ACHN (cell line): ENCODE measurements at places on chromosomes 6 and 20.

- no peak for DNase-seq
Measured at GRCh38 chr20:4813076-4813862, 91.6 kb downstream of the PRND start.

DNA sequence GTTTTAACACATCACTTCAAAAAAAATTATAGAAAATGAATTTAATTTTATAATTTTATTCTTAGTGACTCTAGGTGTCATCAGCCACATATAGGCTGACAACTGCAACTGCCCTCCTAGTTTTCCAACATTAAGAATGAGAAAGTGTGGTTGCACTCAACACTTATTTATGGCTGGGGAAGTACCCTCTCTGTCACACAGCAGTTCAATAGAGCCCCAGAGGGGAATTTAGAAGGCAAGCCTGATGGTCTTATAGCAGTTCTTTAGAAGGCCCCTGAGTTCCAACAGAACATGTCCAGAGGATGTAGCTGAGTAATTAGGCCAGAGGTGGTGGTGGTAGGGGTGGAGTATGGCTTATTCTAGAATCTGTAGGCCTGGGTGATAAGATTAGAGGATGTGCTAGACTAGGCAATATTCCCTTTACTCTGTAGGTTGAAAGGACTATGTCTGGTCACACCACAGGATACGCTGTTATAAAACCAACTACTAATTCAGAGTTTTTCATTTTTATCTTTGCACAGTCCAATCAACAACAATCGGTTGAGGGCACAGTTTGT, 226.5 kb upstream of the CITED2 start:
- no peak for DNase-seq

GRCh38 chr20:19185083-19185482, 27.4 kb upstream of the SLC24A3 start:
- no peak for DNase-seq

DNA sequence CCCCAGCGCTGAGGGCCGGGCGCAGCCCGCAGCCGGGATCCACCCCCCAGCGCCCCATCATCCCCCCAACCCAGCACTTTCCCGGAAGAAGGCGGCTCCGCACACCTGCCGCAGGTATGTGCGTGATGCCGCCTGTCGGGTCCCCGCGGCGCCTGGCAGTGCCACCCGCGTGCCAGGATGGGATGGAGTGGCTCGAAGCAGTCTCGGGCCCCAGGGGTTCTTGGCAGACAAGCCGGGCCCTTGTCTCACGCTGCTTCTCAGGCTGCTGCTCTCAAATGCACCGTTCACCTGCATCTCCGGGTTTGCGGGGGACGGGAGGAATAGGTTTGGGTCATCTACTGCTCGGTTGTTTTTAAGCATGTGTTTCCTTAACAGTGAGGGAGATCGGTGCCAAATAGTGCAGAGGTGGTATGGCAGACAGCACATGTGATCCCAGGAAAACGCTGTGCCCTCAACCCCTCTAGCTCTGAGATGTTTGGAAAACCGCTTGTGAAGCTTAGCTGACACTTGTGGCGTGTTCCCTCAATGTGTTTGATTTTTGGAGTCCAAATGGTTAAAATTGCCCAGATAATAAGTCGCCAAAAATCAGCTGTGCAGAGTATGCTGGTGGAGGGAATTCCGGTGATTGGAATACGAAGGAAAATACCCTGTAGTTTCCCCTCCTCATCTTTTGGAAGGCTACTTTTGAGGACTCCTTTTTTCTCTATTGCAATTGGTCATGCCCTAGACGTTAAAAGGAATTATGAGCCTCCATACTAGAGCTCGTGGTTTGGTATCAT, 926 bp downstream of the MYLIP start:
- DNase-seq, result peak; percentile 30

GRCh38 chr6:3776881-3777507, 25.5 kb upstream of the PXDC1 start:
- DNase-seq, result no peak

DNA sequence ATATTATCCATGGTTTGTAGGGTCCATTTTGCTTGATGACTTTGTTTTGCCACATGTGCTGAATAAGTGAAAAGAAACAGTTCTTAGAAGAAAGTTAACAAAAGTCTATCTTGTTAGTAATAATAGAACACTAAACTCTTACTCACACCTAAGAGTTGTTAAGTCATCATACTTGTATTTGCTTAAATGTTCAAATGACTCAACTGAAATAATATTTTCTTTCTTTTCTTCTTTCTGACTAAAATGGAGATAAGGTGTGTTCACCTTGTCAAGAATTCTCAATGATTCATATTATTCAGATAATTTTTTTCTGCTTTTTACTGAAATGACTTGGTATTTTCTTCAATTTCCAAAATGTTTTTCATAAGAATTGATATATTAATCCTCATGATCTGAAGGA, 327.2 kb downstream of the HTR1B start:
- no peak for DNase-seq

GRCh38 chr20:49630396-49630951, 62.5 kb upstream of the PTGIS start:
- DNase-seq, result no peak
